ENCODE measurements at places on chromosomes 1 and 21.

GRCh38 chr1:143666851-143667250, 304.9 kb downstream of the FAM72C start:
- no peak for DNase-seq

GRCh38 chr1:226109829-226110248, 47.3 kb downstream of the H3-3A start:
- DNase-seq, result peak; percentile 93

- no peak for DNase-seq
Observed at GRCh38 chr1:116334868-116335635, 38.0 kb upstream of the ATP1A1 start.

GRCh38 chr1:145967288-145967687, 2.8 kb downstream of the POLR3GL start:
- DNase-seq, result no peak

GRCh38 chr21:38804789-38805327, 871 bp upstream of the ETS2 start:
- peak; percentile 81 for DNase-seq

GRCh38 chr1:73821520-73821919, 376.5 kb downstream of the LRRIQ3 start:
- no peak for DNase-seq

DNA sequence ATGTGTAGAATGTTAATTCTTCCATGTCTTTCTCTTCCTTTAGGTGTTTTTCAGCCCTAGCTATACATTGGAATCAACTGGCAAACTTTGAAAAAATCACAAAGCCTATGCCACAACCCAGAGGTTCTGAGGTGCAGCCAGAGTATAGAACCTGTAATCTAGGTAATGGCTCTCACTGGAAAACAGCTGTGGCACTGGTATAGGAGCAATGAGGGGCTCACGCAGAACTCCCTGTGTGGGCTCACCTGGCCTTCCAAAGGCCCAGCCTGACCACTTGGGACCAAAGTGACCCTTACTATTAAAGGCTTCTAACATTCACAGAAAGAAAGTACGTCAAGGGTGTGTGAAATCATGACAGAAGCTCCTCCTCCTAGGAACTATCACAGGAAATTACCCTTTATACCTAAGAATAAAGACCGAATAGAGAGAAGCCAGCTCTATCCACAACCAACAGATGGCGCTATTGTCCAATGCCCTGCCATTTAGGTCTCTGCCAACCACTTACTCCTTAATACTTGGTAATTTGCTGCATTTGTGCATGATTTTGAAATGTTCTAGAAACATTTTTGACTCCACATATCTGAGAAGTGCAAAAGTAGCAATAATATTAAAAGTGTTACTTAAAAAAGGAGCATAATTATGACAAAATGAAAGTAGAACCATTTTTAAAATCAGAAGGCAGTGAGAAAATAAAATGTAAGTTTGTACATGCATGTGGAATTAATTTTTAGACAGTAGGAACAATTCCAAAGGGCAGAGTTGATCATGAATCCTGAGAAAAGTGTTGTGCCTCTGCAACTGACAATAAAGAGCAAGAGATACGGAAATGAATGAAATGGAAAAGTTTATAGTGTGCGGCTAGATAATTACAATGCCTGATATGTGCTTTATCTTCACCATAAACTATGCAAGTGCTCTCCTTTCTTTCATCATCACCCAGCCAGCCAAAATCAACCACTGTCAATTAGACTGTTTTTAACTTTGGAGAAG, 93.1 kb upstream of the HAO2 start:
- DNase-seq, result no peak

DNA sequence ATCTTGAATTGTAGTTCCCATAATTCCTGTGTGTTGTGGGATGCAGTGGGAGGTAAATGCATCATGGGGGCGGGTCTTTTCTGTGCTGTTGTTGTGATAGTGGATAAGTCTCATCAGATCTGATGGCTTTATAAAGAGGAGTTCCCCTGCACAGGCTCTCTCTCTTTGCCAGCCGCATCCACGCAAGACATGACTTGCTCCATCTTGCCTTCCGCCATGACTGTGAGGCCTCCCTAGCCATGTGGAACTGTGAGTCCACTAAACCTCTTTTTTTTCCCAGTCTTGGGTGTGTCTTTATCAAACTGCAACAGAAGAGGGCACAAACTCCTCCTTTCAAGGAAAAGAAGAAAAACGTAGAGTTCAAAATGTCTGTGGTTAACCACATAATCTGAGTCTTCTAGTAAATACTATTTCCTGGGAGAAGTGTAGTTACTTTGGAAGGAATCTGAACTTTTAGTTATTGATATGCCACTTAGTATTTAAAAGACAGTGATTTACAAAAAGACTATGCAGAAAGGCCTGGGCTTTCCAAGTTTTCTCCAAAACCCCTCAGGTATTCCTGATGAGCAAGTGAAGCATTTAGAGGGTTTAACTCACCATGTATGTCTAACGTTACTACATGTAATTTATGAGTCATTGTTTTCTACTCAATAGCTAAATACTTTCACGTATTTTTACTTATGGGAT, 10.0 kb downstream of the ADAMTS1 start:
- no peak for DNase-seq

GRCh38 chr1:65401612-65402011, 18.9 kb upstream of the LEPR start:
- DNase-seq, result no peak

DNA sequence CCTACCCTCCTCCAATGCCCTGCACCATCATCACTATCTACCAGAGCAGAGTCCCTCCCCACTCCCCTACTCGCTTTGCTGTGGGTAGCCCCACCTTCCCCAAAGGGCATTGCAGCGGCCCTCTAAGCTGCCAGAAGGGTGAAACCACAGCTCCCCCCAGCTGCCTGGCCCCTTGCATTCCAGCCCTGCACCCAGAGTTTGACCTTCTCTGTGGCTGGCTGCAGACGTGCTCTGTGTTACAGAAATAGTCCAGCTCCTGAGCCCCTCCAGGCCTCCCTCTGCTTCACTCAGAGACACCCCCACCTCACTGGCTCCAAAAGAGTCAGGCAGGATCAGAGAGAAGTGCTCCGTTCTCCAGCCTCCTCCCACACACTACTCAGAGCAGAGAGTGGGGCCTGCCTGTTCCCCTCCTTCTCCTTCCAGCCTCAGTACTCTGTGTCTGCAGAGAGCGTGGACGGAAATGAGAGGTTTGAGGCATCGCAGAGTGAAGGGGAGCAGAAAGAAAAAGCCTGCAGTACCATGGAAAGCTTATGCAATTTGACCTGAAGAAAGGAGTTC, 63.2 kb downstream of the PLEKHA6 start:
- peak; percentile 43 for DNase-seq

- no peak for DNase-seq
Observed at GRCh38 chr1:96292141-96292540, 429.4 kb upstream of the PTBP2 start.

GRCh38 chr1:204267191-204267601, 53.4 kb upstream of the GOLT1A start:
- no peak for DNase-seq

DNA sequence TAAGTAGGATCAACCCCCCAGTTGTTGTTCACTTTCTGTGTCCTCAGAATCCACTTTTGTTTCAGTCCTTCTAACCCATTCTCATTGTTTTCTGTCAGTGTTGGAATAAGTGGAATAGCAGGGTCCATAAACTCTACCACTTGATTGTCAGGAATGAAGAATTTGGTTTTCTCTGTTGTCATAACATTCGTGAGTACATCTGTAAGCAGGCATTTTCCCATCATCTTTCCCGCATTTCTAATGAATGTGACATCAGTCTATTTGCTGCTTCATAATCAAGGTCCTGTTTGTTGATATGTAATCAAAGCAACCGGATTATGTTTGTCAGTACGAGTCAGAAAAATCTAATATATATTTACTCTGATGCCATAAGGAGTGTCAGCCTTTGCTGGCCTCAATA, 147.1 kb downstream of the KIF26B start:
- DNase-seq, result no peak

- DNase-seq, result no peak
Observed at GRCh38 chr1:219751870-219752507, 139.1 kb upstream of the ZC3H11B start.

- no peak for DNase-seq
Observed at GRCh38 chr1:238589843-238590435, 699.2 kb upstream of the ZP4 start.

DNA sequence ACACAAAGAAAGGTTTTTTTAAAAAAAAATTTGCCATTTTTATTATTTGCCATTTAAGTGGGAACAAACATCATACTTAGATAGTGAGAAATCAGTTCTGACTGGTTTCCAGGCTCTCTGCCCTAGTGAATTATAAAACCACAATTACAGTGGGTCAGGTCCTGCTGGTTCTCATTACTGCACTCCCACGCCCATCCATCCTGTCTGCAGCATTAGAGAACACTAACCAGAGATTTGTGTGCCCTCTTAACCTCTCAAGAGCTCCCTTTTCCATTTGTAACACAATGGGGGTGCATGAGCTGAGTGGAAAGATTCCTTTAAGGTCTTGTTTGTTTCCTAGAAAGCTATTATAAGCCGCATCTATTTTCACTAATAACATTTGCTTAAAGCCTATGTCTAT, 489.3 kb downstream of the AMY1C start:
- no peak for DNase-seq

- DNase-seq, result no peak
Observed at GRCh38 chr21:15212206-15212605, 147.4 kb upstream of the NRIP1 start.

DNA sequence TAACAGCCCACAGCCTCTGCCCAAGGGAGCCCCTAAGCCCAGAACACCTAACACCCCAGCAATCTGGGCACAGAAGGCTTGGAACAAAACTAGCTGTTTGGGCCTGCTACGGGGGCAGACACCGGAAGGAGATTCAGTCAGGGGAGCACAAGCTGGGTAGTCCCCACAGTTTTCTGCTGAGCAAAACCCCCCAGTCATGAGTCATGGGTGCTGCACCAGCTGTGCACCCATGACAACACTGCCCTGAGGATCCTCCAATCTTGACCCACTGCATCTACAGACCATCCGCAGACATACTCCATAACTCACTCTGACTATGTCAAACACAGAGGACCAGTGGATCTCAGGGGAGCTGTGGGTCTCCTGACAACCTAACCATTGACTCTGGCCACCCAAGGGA, 105.1 kb downstream of the LRIG2 start:
- no peak for DNase-seq

DNA sequence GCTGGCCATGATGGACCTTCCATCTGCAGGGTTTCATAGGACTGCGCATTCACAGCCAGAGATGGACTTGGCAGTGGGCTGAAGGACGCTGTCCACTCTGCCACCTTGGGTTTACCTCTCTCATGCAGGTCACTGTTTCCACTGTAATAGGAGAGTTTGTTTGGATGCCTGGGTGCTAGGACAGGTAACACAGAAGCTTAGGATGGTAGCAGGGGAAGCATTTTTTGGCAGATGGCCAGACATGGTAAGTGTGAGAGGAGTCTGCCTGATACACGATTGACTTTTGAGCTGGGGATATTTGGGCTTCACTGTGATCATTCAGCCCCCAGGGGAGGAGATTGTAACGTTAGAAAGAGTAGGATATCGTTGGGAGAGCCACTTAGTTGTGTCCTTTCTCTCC, 11.8 kb downstream of the PSEN2 start:
- no peak for DNase-seq

GRCh38 chr1:29845910-29846309, 609.6 kb downstream of the PTPRU start:
- DNase-seq, result no peak

DNA sequence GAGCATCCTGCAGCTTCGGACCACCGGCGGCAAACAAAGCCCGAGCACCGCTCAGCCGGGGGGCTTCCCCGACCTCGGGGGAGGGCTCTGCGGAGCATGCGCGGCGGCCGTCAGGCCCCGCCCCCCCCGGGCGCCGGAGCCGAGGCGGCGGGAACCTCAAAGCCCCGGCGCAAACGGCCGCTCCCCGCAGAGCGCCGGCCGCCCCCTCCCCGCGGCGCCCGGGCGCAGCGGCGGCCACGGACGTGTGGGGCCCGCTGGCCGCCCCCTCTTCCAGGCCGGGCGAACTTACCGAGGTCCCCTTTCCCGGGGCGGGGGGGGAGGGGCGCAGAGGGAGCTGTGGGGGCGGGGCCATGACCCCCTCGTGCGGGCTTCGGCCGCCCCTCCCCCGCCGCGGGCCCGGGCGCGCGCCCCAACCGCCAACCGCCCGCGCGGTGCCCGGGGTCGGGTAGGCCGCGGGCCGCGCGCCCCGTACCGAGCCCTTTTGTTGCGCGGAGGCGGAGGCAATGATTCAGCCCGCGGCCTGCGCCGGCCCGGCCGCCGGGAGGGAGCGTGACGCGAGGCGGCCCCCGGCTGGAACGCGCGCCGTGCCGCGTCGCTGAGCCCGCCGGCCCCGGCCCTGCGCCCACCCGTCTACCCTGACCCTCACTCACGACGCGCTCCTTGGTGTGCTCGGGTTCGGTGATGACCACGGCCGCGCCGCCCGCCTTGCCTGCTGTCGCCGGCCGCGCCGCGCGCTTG, 1.7 kb downstream of the RCC2 start:
- DNase-seq, result peak; percentile 68
